ENCODE measurements at places on chromosomes 1 and 21. TPM values are rescaled to one million over a fixed set of nuclear protein-coding genes. Genes with fewer than 3 reads are reported as not detected.

Gene A3GALT2
- total RNA-seq = not detected

Gene SDHB
- 101 TPM for total RNA-seq

Gene SPATA21
- not detected for total RNA-seq

Gene TNFRSF9
- total RNA-seq = 0.94 TPM

Gene CR2
- total RNA-seq = not detected

Gene CYB561D1
- total RNA-seq = 19.0 TPM

DNA sequence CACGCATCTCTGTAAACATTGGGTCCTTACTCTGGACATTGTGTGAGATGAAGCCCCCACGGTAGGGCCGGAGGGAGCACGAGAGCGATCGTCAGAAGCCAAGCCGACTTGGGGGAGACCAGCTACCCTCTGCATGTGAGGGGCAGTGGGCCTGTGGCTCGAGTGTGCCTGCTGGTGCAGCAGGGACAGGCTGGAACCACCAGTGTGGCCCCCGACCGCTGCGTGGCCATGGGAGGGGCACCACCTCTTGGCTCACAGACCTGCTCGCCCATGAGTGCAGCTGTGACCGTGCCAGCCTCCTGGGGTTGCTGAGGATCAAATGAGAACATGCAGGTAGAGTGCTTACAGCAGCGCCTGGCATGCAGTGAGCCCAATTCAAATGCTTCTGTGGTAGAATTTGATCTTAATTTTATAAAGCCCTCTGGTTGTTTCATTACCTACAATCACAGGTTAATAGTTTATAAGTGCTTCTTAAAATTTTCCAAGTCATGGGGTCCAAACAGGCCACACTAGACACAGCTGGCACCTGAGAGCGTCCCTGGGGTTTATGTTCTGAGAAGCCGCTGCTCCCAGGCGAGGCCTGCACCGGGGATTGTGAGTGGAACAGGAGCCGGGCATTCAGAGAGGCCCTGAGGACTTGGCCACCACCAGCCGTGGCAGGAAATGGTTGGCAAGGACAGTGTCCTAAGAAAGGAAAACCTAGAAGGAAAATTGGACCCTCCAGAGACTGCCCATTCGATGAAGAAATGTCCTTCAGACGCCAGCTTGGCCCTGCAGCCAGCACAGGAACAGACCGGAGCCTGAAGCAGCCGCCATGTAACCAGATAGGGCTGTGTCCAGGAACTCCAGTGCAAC lies 22.6 kb upstream of the ADARB1 start:
- H3K27me3 ChIP-seq = peaks cover 24% of the 10 kb centered on the region
- H3K36me3 ChIP-seq = no peaks in the 10 kb centered on the region
- no peaks in the 10 kb centered on the region for H3K4me1 ChIP-seq
- H3K27ac ChIP-seq = no peak overlapping the region

- H3K27me3 ChIP-seq = no peaks in the 10 kb centered on the region
- peak overlapping the region; percentile 96 for H3K27ac ChIP-seq
- H3K36me3 ChIP-seq = peaks cover 13% of the 10 kb centered on the region
- peaks cover 23% of the 10 kb centered on the region for H3K4me1 ChIP-seq
- H3K4me3 ChIP-seq = peak overlapping the region; percentile 84
Observed at GRCh38 chr1:226937940-226938725, 2.0 kb upstream of the COQ8A start.

GRCh38 chr1:117846674-117847425 lies 82.6 kb downstream of the GDAP2 start:
- no peaks in the 10 kb centered on the region for H3K27me3 ChIP-seq
- H3K4me1 ChIP-seq = no peaks in the 10 kb centered on the region
- no peak overlapping the region for H3K4me3 ChIP-seq
- no peak for DNase-seq

- peaks cover 28% of the 10 kb centered on the region for H3K4me1 ChIP-seq
- peak overlapping the region; percentile 100 for H3K27ac ChIP-seq
- DNase-seq = peak; percentile 79
- H3K27me3 ChIP-seq = peaks cover 5% of the 10 kb centered on the region
- peak overlapping the region; percentile 85 for H3K4me3 ChIP-seq
- H3K36me3 ChIP-seq = peaks cover 17% of the 10 kb centered on the region
Observed at GRCh38 chr1:183470961-183471742, 1.1 kb upstream of the SMG7 start.

DNA sequence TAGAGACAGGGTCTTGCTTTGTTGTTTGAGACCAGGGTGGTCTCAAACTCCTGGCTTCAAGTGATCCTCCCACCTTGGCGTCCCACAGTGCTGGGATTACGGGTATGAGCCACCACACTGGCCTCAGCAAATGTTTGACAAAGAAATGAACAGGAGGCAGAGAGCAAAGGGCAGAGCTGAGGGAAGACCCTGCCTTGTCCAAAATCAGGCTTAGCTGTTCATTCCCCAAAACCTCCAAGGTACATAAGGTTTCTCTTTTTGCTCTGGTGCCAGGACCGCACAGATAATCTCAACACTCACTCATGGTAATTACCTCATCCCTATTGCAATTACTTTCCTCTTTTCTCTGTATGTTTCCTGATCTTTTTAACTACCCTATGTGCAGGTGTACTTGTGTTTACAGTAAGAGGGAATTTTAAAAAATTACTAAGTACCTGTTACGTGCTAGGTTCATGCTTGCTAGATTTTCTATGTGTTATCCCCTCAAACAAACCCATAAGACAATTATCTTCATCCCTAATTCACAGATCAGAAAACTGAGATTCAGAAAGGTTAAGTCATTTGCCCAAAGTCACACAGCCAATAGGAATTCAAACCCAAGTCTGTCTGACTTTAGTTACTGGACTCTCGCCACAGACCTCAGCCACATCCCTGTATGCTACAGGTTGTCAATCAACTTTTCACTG lies 11.5 kb downstream of the ASAP3 start:
- no peak for DNase-seq
- no peak overlapping the region for H3K4me3 ChIP-seq
- H3K36me3 ChIP-seq = no peaks in the 10 kb centered on the region
- H3K27me3 ChIP-seq = peaks cover 14% of the 10 kb centered on the region
- H3K27ac ChIP-seq = no peak overlapping the region

- H3K27me3 ChIP-seq = peaks cover 31% of the 10 kb centered on the region
- no peak overlapping the region for H3K4me3 ChIP-seq
- no peak overlapping the region for H3K27ac ChIP-seq
- no peak for DNase-seq
Observed at GRCh38 chr1:236392182-236392581, 1.9 kb upstream of the EDARADD start.

GRCh38 chr1:173205146-173206051 lies 1.7 kb downstream of the TNFSF4 start:
- H3K27ac ChIP-seq = peak overlapping the region; percentile 85
- peaks cover 6% of the 10 kb centered on the region for H3K27me3 ChIP-seq
- H3K36me3 ChIP-seq = peaks cover 3% of the 10 kb centered on the region
- peaks cover 61% of the 10 kb centered on the region for H3K4me1 ChIP-seq
- peak; percentile 60 for DNase-seq
- peak overlapping the region; percentile 78 for H3K4me3 ChIP-seq

GRCh38 chr1:202576816-202577215 lies 133.4 kb downstream of the SYT2 start:
- H3K27ac ChIP-seq = no peak overlapping the region
- DNase-seq = no peak
- peaks cover 3% of the 10 kb centered on the region for H3K36me3 ChIP-seq
- H3K4me1 ChIP-seq = no peaks in the 10 kb centered on the region
- H3K27me3 ChIP-seq = no peaks in the 10 kb centered on the region

GRCh38 chr1:45211076-45211475 lies 4.7 kb upstream of the ZSWIM5 start:
- H3K27ac ChIP-seq = no peak overlapping the region
- peaks cover 9% of the 10 kb centered on the region for H3K4me1 ChIP-seq
- no peaks in the 10 kb centered on the region for H3K36me3 ChIP-seq
- no peak overlapping the region for H3K4me3 ChIP-seq
- H3K27me3 ChIP-seq = peaks cover 29% of the 10 kb centered on the region
- no peak for DNase-seq

GRCh38 chr1:61420909-61421835 lies 303.8 kb downstream of the TM2D1 start:
- no peaks in the 10 kb centered on the region for H3K4me1 ChIP-seq
- peaks cover 2% of the 10 kb centered on the region for H3K27me3 ChIP-seq
- H3K36me3 ChIP-seq = no peaks in the 10 kb centered on the region
- H3K4me3 ChIP-seq = no peak overlapping the region
- no peak overlapping the region for H3K27ac ChIP-seq

GRCh38 chr1:205596876-205597275 lies 34.9 kb downstream of the ELK4 start:
- peaks cover 43% of the 10 kb centered on the region for H3K36me3 ChIP-seq
- peaks cover 48% of the 10 kb centered on the region for H3K4me1 ChIP-seq
- no peak for DNase-seq
- no peak overlapping the region for H3K27ac ChIP-seq
- no peak overlapping the region for H3K4me3 ChIP-seq

DNA sequence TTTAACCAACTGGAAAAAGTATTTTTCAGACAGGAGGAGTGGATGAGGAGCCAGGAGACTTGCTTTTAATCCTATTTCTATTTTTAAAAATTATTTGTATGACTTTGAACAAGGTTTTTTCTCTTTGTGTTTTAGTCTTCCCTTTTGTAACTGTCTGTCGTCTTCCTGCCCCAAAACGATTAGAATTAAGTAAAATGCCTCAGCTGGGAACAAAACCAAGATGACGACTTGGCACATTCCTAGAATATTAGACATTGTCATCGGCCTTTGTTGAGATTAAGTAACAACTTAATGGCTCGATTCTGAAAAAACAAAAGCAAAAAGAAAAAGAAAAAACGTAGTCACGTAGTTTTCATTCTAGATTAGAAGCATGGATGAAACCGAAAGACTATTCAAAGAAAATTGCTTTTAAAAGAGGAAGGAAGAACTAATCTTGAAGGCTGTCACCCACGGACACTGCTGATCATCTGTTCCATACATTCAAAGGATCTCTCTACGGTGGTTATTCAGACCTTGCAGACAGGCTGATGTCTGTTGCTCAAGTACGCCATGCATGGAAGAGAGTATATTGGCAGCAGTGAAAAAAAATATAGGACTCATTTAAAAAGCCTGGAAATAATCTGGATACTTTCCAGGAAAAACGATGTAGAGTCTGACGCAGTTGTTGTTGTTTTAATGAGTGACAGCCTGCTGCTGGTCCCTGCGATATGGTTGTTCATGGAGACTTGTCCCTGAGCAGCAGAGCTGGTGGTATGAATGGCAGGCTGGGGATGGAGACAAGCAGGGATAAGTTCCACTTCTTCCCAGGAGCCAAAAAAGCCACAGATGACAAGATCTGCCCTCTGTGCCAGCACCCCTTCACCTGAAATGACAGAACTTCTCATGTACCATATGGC lies 16.8 kb downstream of the GNG4 start:
- H3K4me3 ChIP-seq = no peak overlapping the region
- no peak overlapping the region for H3K27ac ChIP-seq
- H3K27me3 ChIP-seq = peaks cover 22% of the 10 kb centered on the region
- no peaks in the 10 kb centered on the region for H3K36me3 ChIP-seq

GRCh38 chr1:167067904-167068303 lies 22.3 kb downstream of the GPA33 start:
- H3K27ac ChIP-seq = no peak overlapping the region
- H3K4me3 ChIP-seq = no peak overlapping the region
- H3K36me3 ChIP-seq = no peaks in the 10 kb centered on the region

GRCh38 chr1:223717695-223718363 lies 5.5 kb downstream of the CAPN2 start:
- H3K36me3 ChIP-seq = peaks cover 80% of the 10 kb centered on the region
- peaks cover 83% of the 10 kb centered on the region for H3K4me1 ChIP-seq
- DNase-seq = no peak
- peak overlapping the region; percentile 70 for H3K4me3 ChIP-seq

All from activated CD8-positive, alpha-beta T cell treated with anti-CD3 and anti-CD28 coated beads, Interleukin-2, amount 10 ng/mL, durations not matched to agents 7 days and 5 days (primary cell).